ENCODE measurements at places on chromosomes 7 and 10.
A peak's percentile ranks its signal among the peaks of the same experiment; 100 is the strongest.

- no peak for ATAC-seq
Measured at GRCh38 chr10:88618496-88618895, 31.9 kb downstream of the LIPJ start.

GRCh38 chr7:42611961-42612360 is 299.9 kb downstream of the C7orf25 start:
- no peak for ATAC-seq

GRCh38 chr7:130938661-130939060 is 204.7 kb upstream of the KLF14 start:
- peak; percentile 79 for ATAC-seq

DNA sequence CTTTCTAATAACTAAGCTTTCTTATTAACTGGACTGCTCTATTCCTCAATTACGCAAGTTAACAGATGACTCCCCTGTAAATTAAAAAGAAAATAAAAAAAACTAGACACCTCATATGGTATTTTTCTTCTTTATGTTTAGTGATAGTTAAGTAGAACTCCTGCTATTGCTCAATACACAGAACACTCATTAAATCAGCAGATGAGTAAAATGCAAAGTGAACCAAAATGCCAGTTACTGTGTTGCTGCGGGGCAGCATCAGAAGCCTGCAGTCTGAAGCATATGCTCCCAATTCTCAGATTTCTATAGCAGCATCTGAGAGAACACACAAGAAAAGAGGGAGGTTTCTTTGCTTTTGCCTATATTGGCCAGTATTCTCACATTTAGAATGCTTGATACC is 28.4 kb downstream of the CDK6 start:
- peak; percentile 52 for ATAC-seq

DNA sequence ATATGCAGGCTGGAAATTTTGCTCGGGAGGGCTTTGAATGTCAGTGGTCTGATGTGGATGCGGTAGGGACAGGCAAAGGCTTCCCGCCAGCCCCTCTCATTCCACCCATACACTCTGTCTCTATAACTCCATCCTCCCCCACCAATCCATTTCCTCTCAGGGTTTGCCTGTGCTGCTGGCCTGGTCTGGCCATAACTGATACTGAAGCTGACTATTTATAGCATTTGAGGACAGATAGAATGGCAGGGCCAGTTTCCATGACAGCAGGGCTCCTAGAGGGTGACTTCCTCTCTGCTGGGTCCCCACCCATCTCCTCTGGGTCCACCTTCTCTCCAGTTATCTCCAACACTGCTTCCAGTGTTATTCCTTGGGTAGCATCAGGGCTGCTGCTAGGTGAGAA is 6.6 kb upstream of the PDLIM1 start:
- ATAC-seq, result no peak

GRCh38 chr10:124366343-124366742 is 52.4 kb downstream of the OAT start:
- no peak for ATAC-seq
